ENCODE measurements at places on chromosomes 12 and 14.

DNA sequence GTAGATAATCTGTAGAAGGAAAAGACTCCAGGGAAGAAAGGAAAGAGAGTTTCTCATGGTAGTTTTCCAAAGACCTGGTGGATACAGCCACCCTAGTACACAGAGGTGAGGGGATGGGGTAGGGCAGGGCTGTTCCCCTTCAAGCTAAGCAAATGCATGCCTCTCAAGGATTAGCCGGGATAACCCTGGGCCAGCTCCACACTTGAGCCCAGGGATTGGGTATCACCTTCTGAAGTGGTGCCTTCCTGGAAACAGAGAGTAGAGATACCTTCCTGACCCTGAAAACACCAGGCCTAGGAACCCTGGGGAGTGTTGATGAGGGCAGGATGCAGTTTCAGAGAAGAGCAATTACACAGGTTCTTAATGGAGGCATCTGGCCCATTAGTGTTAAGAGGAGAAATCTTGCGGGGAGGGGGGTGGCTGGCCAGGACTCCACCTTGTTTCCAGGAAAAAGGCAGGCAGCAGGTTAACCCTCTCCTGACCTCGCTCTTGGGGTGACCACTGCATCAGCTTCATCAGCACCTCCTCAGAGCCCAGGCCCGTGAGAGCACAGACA, 106.9 kb upstream of the TMEM233 start:
- no peak for DNase-seq

DNA sequence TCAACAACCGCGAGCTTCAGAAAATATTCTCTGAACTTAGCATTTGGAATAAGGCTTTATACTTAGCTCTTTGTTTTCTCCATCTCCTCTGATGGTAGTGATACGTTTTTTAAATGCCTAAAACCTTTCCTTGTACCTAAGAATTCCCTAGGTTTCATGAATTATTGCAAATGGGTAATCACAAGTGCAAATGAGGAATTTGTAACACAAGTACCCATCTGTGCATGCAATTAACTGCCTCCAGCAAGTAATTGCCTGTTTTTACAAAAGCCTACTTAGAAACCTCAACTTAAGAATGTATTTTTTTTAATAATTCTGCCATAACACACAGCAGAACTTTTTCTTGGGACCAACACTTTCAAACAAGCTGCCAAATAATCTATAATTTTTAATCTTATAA, 149.2 kb downstream of the PHLDA1 start:
- no peak for DNase-seq

GRCh38 chr12:70535896-70536374, 101.3 kb downstream of the PTPRB start:
- DNase-seq: no peak

- DNase-seq: no peak
Observed at GRCh38 chr12:113346353-113346752, 11.4 kb upstream of the SLC8B1 start.

- DNase-seq: no peak
Observed at GRCh38 chr12:4201333-4202100, 72.0 kb upstream of the CCND2 start.

- DNase-seq: no peak
Observed at GRCh38 chr14:61343471-61343870, 22.1 kb downstream of the PRKCH start.

DNA sequence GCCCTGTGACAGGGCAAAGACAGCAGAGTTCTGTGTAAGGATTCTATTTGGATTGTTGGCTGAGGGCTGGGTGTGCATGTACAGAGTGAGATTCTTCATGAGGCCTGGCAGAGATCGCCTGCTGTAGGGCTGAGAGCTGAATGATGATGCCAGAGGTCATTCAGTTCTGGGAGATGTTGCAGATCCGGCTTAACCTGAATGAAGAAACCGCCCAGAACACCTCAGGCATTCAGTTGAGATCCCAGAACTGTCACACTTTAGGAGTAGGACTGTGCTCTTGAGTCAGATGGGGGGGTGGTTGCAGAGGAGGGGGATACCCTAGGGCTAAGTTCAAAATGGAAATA, 5.8 kb upstream of the EVL start:
- DNase-seq: no peak

GRCh38 chr14:69968681-69969080, 89.5 kb downstream of the SMOC1 start:
- no peak for DNase-seq

GRCh38 chr14:103296007-103296406, 38.0 kb upstream of the EIF5 start:
- peak; percentile 23 for DNase-seq

GRCh38 chr12:94457311-94457710, 2.4 kb downstream of the CEP83 start:
- DNase-seq: no peak

- no peak for DNase-seq
Observed at GRCh38 chr12:19527866-19528265, 88.6 kb downstream of the AEBP2 start.

DNA sequence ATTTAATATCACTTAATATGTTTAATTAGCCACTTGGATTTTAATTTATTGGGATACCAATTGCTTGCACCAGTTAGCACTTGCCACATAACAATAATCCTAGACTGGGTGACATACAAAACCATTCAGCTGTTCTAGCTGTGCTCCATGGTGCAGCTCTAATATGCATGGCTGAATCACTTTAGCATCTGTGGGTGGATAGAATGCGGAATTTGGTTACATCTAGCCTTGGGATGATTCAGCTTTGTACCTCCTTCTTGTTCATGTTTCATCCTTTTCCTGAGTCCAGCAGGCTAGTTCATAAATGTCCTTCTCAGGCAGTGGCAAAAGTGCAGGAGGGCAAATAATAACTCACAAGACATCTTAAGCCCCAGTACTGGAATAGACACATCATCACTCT, 1263.0 kb downstream of the LRFN5 start:
- DNase-seq: peak; percentile 33

- DNase-seq: no peak
Observed at GRCh38 chr14:84456946-84457345, 1073.0 kb upstream of the FLRT2 start.

- no peak for DNase-seq
Observed at GRCh38 chr14:19771895-19772430, 1.3 kb upstream of the OR4M1 start.

GRCh38 chr12:62998454-62998853, 63.5 kb upstream of the PPM1H start:
- DNase-seq: no peak

All from Caki2 (cell line).